ENCODE measurements at places on chromosomes 2 and 18.

GRCh38 chr2:186460465-186460864 is 25.6 kb upstream of the ZC3H15 start:
- DNase-seq: no peak

DNA sequence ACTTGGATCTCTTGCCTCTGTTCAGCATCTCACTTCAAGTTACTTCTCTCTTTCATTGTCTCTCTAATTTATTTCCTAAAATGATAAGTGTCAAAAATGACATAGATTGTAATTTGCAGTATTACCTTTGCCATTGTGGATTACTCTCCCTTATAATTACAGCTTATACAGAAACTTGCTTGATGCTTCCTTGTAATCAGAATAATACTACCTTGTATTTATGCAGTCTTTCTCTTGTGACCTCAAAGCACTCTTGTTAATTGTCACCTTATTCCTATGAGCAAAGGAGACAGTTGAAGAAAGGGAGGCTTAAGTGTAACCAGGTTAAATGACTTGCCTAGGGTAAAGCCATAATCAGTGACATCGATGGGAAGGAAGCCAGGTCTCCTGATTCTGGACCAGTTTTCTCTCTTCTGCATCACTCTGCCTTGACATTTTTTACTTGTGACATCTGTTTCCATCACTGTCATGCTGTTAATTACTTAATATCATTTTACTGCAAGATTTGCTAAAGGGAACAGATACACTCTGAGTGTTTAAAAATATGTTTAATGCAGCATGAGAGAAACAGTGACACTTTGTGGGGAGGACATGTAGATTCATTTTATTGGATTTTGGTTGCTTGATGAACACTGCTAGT is 388.6 kb downstream of the PARD3B start:
- DNase-seq: no peak

- no peak for DNase-seq
Measured at GRCh38 chr2:51379997-51380396, 348.1 kb upstream of the NRXN1 start.

DNA sequence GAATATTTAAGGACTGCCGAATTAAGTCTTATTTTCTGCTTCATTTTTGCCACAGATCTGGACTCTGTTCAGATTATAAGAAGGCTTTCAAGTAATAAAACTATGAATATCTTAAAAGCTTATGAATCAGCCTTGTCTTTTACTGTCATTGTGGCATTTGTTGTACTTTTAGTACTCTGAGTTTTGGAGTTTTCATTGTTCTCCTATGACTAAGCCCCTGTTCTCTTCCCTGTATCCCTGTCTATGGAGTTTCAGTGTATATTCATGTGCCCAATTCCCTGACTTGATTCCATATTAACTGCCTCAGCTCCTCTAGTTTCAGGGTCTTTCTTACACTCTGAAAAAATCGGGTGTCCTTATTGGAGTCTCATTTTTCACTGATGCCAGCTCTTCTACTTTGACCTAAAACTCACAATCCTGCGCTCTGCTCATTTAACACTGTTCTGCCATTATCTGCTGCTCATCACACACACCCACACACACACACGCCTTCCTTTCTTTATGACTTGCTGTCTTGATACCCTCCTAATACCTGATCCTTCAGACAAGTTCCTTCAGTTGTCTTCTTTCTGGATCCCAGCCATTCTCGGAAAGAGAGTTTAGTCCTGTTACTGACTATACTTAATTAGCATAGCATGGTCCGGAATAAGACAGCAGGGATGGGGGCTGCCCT is 511.8 kb downstream of the CPS1 start:
- no peak for DNase-seq

DNA sequence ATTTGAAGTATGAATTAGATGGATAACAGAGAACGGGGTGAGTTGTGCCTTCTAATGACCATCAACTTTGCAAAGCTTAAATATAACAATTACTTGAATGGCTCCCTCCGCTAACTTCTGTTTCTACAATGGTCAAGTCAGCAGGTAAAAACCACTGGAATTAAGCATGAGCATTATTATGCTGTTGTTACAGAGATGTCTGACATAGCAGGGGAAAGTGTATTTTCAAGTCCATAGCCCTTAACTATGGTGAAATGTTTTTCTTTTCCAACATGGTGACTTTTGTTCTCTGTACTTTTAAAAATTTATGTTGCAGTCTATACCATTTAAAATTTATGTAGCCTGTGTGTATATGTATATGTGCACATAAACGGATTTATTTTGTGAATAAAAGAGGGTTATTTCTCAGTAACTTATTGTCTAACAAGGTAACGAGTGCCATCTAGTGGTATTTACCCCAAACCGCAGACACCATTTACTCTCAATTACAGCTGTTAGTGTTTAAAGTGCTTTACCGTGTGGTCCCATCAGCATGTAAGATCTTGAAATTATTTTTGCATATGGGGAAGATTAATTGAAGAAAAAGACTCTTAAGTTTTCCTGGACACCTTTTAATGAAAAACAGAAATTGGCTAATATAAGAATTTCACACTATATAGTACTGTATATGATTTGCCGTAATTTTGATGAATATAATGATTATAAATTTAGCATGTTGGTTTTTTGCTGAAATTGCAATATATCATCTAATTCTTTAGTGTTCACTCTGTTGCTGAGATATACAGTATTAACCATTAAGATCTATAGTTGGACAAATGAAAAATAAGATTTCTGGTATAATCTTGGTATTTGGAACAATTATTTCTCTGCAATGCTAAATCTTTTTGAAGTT is 78.2 kb downstream of the UBE2E3 start:
- DNase-seq: no peak

DNA sequence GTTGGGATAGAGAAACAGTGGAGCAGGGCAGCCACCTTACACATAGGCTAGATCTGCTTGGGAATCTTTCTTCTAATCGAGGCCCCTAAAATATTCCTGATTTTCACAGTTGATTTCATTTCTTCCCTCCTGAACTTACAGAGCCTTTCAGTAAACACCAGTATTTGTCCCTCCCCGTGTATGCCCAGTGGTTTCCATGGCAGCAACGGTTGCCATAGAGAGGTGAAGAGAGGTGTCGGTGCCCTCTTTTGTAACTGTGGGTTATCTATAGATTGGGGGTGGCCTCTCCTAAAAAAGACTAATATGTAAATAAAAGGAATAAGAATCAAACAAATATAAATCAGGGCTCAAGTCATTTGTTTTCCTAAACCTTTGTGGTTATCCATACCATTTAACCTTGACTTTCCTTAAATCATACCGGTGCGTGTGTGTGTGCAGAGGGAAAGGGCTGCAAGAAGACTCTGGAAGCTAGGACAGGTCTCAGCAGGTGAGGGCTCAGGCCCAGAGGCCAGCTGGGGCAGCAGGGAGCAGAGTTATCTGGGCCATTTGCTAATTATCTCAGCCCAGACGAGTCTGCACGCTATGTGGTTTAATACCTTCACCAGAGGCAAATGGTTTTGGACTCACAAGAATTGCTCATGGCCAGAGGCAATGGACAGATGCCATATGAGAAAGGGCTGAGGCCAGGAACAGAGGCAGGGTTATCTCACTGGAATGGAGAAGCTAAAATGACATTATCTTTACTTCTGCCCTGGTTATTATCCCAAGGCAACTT is 35.5 kb downstream of the LIPG start:
- DNase-seq: no peak

- no peak for DNase-seq
Measured at GRCh38 chr18:45024357-45025088, 343.8 kb downstream of the SETBP1 start.

Measured in anterior cingulate cortex (tissue), 58 donors.